H7 (cell line): ENCODE measurements at places on chromosomes 5 and 9. TPM values are rescaled to one million over a fixed set of nuclear protein-coding genes. Genes with fewer than 3 reads are reported as not detected.

CDKN2B gene
- total RNA-seq: 0.76 TPM in 1 of 2 replicates, not detected in the other

ENTREP1 gene
- total RNA-seq: 7.5 and 8.6 TPM in 2 replicates

PSMD5 gene
- 24.3 and 25.6 TPM in 2 replicates for total RNA-seq

MTX3 gene
- total RNA-seq: 16.6 and 30.4 TPM in 2 replicates

FGF18 gene
- 1.9 TPM in 2 replicates for total RNA-seq

TICAM2 gene
- not detected in 2 replicates for total RNA-seq

MCIDAS gene
- total RNA-seq: not detected in 2 replicates

DEPDC1B gene
- 38.7 and 43.4 TPM in 2 replicates for total RNA-seq

CDH10 gene
- total RNA-seq: 0.33 and 0.55 TPM in 2 replicates

GRCh38 chr9:78958892-78959291 is 612.9 kb upstream of the TLE4 start:
- no peak for DNase-seq

DNA sequence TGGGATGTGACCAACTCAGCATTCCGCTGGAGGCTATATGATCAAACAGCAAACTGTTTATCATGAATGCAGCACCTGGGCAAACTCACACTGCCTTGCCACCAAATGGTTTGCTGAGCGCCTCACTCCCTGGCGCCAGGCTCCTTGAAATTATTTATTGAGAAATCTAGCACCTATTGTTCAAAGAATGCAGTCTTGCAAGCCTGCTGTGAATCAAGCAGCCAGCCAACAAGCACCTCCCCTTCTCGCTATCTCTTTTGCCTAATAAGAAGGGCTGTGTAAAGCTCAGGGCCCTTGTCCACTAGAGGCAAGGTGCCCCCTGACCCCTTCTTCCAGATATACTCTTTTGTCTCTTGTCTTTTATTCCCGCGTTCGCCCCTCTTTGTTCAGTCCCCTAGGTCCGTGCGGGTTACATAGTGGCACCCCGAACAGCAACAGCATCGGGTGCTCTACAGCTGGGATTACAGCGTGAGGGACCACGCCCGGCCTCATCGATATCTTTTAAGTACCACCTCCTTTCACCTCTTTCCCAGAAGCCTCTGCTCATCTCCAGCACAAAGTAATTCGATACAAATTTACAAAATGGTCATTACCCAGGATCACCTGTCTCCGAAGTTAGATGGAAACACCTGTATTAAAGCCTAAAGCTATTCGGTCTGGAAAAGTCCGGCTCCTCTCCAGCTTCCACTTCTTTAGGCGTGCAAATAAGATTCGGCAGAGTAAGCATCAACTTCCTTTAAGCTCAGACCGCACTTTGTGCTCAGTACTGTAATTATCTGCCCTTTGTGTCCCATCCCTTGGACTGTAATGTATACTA is 896 bp downstream of the RIGI start:
- DNase-seq: no peak

DNA sequence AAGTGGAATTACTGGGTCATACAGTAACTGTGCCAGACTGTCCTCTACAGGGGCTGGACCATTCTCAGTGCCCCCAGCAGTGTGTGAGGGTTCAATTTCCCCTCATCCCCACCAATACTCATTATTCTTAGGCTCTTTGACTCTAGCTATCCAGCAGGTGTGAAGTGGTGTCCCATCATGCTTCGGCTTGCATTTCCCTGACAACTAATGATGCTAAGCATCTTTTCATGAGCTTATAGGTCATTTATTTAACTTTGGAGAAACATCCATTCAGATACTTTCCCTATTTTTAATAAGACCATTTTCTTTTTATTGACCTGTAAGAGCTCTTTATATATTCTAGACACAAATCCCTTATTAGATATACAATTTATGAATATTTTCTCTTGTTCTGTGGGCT is 63.6 kb downstream of the ADAMTS2 start:
- DNase-seq: no peak

- peak; percentile 63 for DNase-seq
Measured at GRCh38 chr9:72203205-72203803, 54.1 kb downstream of the GDA start.

- DNase-seq: no peak
Measured at GRCh38 chr5:124000538-124000937, 488.6 kb downstream of the CSNK1G3 start.

- no peak for DNase-seq
Measured at GRCh38 chr9:89095761-89096528, 82.7 kb downstream of the SHC3 start.

DNA sequence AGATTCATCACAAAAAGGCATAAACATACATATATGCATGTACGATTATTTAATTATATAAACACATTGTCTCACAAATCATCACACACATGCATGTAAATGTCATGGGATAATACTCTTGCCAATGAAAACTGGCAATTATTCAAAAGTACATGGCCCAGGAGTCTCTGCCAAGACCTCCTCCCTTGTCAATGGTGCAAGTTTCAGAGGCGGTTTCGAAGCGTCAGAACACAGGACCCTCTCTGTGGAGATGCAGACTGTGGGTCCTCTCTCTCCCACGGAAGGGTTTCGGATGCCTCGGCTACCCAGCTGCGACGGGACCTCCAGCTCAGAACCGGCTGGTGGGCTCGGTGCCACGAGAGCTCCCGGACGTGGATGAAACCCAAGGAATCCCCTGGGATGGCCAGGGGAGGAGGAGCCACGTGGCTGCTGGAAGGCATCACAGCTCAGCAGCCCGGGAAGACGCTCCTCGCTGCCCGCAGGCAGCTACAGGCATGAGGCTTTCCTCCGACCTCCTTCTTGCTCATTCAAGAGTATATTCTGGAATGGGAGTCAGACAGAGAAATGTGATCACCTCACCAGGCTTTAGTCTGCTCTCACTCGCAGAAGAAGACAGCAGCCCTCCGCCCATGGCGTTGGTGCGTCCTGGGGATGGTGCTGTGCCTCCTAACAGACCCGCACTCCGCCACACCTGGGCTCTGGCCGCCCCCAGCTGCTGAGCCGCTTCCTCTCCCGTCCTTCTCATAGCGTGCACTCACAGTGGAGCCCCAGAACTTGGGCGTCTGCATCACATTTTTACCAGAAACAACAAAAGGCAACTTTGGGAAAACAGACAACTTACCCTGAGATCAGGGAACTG is 308.8 kb downstream of the IRX2 start:
- no peak for DNase-seq

DNA sequence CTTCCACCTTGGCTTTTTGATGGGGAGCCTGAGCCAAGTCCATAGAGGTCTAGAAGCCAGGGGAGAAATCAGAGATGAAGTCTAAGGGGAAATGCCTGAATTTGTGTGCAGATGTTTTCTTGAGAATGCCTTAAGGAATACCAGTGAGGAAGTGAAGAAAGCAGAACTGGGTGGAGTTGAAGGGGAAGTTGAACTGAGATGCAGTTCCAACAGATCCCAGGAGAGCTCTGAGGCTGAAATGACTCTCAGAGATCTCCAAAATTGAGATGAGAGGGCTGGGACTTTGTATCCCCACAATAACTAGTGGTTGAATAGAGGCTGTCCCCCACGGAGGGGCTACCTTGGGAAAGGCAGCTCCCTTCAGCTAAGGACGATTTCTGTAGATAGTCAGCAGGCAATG is 197.1 kb downstream of the ZNF462 start:
- no peak for DNase-seq

DNA sequence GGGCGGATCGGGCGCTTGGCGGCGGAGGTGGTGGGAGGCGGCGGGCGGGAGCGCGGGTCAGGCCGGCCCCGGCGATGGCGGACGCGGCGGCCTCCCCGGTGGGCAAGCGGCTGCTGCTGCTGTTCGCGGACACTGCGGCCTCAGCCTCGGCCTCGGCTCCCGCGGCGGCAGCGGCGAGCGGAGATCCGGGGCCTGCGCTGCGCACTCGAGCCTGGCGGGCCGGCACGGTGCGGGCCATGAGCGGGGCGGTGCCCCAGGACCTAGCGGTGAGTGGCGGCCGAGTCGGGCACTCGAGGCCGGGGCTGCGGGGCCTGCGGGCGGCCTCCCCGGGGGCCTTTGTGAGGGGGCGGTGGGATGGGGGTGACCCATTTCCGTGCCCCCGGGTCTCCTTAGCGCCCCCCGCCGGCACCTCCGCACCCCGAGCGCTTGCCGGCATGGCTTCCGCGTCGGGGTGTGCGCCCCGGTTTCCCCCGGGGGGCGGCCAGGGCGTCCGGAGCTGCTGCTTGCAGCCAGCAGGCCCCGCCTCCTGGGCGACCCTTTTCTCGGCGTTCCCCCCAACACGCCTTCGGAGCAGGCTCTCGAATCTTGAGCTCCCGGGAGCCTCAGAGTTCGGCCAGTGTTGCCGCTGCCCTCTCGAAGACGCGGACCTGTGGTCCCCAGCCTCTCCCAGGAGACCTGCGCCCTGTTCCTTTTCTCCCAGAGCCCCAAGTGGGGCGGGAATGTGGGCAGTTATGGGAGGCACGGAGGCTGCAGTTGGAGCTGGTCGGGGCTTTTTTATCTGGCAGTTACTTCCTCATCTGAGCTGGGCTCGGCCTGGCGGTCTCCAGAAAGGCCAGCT is 456 bp downstream of the KDM3B start:
- DNase-seq: peak; percentile 85

DNA sequence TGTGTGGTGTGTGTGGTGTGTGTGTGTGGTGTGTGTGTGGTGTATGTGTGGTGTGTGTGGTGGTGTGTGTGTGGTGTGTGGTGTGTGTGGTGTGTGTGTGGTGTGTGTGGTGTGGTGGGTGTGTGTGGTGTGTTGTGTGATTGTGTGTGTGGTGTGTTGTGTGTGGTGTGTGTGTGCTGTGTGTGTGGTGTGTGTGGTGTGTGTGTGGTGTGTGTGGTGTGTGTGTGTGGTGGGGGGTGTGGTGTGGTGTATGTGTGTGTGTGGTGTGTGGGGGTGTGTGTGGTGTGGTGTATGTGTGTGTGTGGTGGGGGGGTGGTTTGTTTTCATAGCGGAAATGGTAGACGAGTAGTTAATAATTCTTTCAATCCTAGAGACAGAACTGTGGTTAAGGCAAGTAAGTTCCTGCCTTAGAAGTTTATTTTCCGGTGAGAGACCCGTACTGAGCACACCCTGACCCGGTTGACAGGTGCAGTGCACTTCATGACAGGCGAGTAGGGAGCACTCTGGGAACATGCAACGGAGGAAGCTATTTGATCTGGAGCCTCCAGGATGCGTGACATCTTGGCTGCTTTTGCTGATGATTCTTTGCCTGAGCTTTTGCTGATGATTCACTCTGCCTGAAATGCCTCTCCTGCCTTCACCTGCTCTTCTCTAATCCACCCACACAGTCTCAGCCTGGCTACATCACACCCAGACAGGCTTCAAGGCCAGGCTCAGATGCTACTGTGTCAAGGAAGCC is 21.7 kb upstream of the FAT2 start:
- no peak for DNase-seq

DNA sequence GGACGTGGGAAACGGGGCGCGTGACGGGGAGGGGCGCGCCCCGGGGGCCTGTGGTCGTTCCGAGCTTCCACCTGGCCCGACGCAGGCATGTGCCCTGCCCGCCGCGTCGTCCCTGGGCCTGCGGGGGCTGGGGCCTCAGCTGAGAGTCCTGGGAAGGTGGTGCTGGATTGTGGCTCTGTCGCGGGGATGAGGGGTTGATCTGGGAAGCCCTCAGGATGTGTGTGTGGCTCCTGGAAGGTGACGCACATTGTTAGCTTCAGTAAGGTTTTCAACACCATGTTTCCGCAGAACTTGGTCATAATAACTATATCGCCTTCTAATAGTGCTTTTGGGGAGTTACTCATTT is 589.1 kb downstream of the MTRR start:
- DNase-seq: no peak

GRCh38 chr5:113382731-113383130 is 52.1 kb downstream of the TSSK1B start:
- no peak for DNase-seq

- DNase-seq: peak; percentile 81
Measured at GRCh38 chr5:180658774-180659564, 9.6 kb upstream of the FLT4 start.

GRCh38 chr5:143340891-143341685 is 62.4 kb downstream of the NR3C1 start:
- no peak for DNase-seq

DNA sequence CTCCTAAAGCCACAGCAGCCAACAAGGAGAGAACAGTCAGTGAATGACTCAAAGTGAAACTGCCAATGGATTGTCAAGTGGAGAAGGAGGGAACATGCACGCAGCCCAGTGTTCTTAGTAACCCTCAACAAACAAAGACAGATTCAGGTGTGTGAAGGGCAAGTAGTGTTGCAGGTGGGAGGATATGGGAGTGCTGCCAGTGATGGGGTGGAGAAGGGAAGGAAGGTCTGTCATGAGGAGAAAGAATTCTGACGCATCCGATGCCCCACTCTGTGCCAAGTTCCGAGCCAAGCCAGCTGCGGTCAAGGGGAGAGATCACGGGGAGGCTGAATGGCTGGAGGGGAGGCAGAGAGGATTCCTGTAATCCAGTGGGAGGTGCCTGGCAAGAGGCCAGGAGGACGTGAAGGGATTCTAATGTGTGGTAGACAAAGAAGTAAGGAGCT is 56.5 kb downstream of the CAST start:
- DNase-seq: no peak

DNA sequence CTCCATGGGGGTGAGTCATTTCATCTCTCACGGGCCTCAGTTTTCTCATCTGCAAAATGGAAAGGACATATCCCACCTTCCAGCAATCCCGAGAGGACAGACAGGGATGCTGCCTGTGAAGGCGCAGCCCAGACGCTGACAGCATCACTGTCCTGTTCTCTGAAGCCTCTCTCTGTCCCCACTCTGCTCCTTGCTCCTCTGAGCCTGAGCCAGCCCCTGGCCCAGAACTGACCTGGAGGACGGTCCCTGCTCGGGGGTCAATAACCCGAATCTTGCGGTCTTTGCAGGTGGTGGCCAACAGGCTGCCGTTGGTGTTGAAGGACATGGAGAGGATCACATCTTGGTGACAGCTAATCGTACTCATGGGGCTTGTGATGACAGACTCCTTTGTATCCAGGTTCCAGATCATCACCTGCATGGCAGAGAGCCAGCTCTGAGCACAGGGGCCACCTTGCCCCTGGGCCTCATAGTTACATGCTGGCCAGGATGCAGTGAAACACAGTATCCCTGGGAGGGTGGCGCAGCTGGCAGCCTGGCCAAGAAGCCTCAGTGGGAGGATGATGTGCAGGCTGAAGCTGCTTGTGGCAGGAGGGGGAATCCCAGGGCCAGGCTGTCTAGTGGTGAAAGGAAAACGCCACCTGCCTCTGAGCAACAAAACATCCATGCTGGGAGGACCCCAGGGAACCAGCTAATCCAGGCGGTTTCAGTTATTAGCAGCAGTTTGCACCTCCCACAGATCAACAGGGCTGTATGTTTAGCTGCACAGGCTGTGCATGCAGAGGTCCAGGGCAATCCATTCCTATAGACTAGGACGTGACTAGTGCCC is 14.0 kb upstream of the TRIM14 start:
- DNase-seq: peak; percentile 83

- no peak for DNase-seq
Measured at GRCh38 chr5:146329697-146330096, 8.9 kb upstream of the POU4F3 start.

DNA sequence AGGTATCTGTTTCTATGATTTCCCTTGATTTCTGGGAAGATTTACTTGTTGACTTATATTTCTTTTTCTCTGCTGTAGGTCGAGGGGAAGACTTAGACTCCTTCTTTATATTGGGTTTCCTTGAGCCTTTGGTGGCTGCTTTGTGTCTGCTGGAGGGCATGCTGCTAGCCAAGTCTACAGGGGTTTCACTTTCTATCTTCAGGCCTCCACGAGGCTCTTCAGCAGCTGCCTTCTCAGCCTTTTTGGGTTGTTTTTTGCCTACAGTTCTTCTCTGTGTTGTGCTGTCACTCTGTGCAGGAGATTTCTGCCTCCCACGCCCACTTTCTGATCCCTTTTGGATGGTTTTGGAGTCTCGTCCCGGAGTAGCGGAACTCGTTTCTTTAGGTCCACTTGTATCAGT is 23.2 kb downstream of the LEAP2 start:
- DNase-seq: no peak

GRCh38 chr5:160460377-160461049 is 38.9 kb downstream of the PTTG1 start:
- no peak for DNase-seq
